ENCODE measurements at places on chromosomes 12 and 14.

DNA sequence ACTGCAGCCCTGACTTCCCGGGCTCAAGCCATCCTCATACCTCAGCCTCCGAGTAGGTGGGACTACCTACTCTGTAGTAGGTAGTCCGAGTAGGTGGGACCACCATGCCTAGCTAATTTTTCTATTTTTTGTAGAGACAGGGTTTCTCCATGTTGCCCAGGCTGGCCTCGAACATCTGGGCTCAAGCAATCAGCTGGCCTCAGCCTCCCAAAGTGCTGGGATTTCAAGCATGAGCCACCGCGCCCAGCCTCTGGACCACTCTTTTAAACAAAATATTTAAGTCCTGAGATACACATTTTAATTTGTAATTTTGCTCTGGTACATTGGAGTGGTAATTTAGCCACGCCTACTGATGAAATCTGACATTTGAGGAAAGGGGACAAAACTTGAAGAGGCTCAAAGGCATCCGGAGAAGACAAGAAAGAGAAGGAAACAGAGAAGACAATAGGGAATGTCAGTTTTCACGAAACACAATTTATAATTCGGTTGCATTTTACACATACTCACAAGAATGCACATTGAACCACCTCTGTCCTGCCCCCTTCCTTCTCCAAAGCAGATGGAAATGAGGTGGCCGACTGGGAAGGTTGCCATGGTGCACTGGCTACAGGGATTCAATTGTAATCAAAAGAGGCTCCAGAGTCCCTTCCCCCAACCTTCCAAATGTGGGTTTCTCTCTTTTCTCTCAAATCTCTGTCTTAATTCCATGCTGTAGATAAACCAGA, 9.7 kb upstream of the TUBA1A start:
- no peak for DNase-seq

GRCh38 chr12:2113119-2113912, 60.5 kb downstream of the CACNA1C start:
- no peak for DNase-seq

- DNase-seq, result no peak
These were observed 5.7 kb upstream of the KLRK1 start for GRCh38 chr12:10395390-10395998.

GRCh38 chr14:75069121-75069810, at the start of gene ZC2HC1C:
TSS of gene ZC2HC1C (plus strand) at chr14:75069641. CDS start at chr14:75070574, 933 bp downstream.
- peak; percentile 60 for DNase-seq

DNA sequence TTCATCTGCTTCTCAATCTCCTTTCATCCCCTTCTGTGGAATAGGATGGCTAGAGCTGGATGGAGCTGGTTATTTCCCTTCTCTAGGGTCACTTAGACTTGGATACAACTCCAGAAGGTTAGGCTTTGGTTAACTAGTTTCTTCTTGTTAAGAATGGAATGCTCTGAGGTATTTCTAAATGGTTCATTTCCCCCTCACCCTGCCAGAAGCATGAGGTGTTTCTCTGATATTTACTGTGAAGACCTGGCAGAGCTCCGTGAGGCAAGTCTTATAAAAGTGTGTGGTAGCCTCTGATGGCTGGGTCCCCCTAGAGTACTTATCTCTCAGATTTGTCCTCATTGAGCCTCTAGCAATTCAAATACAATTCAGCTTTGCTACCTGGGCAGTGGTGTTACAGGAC, 207.9 kb downstream of the SLC16A7 start:
- no peak for DNase-seq

DNA sequence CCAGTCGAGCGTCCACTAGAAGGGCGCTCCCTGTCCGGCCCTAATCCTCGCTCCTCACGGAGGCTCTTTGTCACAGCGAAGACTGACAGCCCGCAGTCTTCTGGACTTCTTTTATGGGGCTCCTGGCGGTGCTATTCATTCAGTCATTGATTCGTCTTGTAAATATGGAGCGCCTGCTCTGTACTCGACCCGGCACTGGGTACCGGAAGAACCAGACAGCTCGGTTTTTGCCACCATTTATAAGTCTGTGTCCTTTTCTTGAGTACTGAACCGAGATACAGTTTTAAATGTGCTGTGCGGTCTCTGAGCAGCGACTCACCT, 570 bp downstream of the DMAC2L start:
- DNase-seq, result no peak

- DNase-seq, result no peak
These were observed 30.5 kb upstream of the SLC15A5 start for GRCh38 chr12:16307856-16308475.

DNA sequence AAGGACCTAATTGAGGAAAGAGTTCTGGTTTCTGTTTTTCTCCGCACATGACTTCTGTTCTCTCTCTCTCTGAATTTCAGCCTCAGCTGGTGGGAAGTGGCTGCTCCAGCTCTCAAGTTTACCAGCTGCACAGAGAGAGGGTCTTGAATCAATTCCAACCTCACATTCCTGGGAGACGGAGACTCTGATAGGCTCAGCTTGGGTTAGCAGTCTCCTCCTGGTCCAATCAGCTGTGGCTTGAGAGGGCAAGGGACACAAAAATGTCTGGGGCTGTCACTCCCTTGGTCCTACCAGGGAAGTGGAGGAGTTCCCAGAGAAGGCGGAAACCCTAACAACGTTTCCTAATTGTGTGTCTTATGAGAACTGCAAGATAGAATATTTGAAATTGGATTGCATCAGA, 7.0 kb downstream of the CCDC63 start:
- DNase-seq, result no peak

- no peak for DNase-seq
These were observed 5.3 kb downstream of the TTC8 start for GRCh38 chr14:88829685-88830302.

- DNase-seq, result no peak
These were observed 9.0 kb downstream of the BCL11B start for GRCh38 chr14:99262977-99263448.

- DNase-seq, result no peak
These were observed 29.6 kb downstream of the TMX1 start for GRCh38 chr14:51269634-51270033.

GRCh38 chr14:100617410-100618317, 30.4 kb upstream of the BEGAIN start:
- no peak for DNase-seq

GRCh38 chr12:122860040-122860853, 25.0 kb downstream of the HIP1R start:
- DNase-seq, result peak; percentile 60

Measured in stimulated activated CD8-positive, alpha-beta memory T cell treated with anti-CD3 and anti-CD28 coated beads, Interleukin-15, amount 100 ng/mL, for 48 hours (primary cell).